ENCODE measurements at places on chromosomes 11 and 22.

DNA sequence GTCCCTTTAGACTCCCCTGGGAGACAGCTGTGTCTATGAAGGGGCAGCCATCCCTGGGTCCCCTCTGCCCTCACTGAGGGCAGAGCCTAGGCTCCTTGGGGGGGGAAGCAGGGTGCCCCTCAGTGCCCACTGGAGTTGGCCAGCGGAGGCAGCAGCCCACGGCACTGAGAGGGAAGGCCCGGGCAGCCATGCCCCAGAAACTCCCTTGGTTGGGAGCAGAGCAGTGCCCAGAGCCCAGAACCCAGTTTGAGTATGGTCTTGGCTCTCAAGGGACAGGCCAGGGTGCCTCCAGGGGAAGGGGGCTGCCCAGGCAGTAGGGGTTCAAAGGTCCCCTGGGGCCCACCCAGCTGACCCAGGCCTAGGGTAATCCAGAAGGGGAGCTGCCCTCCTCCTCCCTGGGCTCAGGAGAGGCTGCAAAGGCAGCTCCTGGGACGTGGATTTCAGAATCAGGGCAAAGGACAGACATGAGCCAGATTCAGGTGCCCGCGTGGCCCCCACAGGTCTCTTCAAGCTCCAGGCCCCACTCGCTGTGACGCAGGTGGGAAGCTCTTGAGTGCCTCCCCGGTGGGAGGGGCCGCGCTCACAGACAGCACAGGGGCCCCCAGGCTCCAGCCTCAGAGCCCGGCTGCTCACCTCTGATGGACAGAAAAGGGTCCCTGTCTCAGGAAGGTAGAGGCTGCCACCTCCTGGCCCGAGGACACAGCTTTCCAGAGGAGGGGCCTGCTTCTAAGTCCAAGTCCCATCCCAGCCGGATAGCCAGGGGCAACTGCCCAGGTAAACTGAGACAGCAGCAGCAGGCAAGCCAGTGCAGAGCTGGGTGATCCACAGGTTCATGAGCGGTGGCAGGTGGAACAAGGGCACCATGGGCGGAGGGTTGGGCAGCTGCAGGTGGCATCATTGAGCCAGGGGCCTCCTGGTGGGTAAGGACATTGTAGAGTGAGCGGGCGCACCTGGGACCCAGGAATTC lies 2.6 kb downstream of the C11orf21 start:
- DNase-seq = peak; percentile 47

DNA sequence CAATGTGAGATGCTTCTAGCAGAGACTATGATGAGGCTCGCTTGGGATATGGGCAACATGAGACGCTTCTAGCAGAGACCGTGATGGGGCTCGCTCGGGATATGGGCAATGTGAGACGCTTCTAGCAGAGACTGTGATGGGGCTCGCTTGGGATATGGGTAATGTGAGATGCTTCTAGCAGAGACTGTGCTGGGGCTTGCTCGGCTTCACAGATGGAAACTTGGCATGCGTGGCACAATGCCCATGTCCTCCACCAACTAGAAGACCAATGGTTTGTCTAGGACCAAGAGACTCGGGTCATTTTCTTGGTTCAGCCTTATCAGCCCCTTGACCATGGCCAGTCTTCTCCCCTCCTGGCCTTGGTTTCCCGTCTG lies 7.1 kb downstream of the MYEOV start:
- DNase-seq = no peak

DNA sequence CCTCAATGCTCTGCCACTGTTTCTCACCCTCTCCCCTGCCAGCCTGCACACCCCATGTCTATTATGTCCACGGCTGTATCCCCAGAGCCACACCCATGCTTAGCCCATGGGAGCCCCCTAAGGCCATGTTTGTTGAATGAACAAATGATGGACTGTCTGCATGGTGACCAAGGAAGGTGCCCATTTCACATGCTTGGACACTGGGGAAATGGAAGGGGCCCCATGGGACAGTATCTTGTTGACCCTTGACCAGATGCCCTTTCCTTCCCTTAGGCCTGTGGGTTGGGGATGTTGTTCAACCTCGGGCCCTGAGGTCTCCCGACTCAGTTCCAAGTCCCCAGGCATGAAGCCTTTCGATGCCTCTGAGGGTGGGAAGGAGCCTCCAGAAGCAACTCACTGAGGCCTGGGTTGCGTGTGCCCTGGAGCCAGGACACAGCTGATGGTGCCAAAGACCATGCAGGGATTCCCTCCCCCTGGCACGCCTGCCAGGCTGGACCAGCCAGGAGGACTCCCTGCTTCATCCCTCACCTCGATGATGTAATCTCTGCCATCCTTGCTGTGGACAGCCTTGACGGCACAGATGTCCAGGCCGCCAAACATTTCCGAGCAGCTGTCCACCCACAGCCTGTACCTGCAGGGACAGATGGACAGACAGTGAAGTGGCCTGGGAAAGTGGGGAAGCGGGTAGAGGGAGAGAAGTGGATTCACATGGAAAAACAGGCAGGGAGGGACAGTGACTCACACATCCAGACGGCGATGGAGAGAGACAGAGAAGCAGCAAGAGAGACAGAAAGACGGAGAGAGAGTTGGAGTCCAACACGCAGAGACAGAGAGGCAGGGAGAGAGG lies 58.9 kb downstream of the FBXO7 start:
- no peak for DNase-seq

DNA sequence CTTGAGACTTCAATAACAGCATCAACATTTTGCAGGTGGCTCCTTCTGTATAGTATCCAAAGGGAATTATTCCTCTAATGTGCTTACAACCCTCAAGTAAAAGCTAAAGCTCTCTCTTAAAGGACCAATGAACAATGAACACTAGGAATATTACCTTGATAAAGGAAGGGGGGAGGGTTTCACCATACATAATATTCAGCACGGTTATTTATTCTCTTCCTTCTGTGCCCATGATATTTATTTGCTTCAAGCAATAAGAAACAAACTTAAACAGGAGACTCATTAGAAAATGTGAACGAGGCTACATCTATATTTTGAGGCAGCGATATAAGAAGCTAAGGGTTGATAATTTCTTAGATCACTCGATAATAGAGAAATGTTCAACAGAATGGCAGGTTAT lies 21.2 kb downstream of the BLID start:
- DNase-seq = no peak

DNA sequence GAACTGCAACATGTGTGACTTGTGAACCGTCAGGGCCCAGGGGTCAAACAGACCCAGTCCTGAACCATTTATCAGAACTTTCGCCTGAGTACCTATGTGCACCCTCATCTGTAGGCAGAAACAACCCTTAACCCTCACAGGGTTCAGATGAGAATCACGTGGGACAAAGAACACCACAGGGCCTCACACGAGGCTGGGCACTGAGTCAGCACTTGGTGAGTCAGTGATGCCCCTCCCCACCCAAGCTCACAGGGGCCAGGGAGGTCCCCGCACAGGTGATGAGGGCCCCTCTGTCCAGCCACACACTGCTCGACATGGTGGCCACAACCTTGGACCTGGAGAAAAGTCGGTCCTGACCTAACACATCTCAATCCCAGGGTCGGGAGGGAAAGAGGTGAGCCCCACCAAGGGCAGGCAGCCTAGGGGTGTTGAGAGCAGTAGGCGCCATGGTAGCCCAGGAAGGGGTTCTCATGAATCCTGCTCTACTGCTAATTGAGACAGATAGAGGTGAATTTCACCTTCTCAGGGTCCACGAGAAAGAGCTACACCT lies 176.4 kb downstream of the SHANK2 start:
- no peak for DNase-seq

GRCh38 chr11:118411530-118411929 lies 10.1 kb downstream of the ATP5MG start:
- no peak for DNase-seq

GRCh38 chr11:2258501-2259465 lies 11.6 kb downstream of the ASCL2 start:
- DNase-seq = no peak

GRCh38 chr11:123111465-123111864 lies 49.5 kb upstream of the HSPA8 start:
- DNase-seq = no peak

DNA sequence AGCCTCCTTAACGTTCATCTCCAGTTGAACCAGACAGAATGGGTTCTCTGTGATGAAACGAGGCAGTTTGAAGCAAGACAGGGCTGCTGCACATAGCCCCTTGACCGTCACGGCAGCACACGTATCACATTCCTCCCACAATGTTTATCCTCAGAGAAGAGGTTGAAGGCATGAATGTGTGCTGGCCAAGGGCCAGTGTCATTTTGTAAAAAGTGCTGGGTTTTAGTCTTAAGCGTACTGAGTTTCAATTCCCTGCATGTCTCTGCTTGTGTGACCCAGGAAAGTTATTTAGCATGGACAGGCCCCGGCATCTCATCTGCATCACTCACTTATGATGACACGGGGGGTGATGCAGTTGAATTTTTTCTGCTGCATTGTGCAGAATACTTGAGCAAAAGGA lies 31.6 kb downstream of the TTC12 start:
- DNase-seq = no peak

- DNase-seq = no peak
These were observed 13.7 kb downstream of the PAX6 start for GRCh38 chr11:31797190-31798056.

GRCh38 chr11:44634401-44635281 lies 69.2 kb downstream of the CD82 start:
- peak; percentile 86 for DNase-seq

- DNase-seq = no peak
These were observed 63.8 kb downstream of the MYEOV start for GRCh38 chr11:69357458-69358397.

DNA sequence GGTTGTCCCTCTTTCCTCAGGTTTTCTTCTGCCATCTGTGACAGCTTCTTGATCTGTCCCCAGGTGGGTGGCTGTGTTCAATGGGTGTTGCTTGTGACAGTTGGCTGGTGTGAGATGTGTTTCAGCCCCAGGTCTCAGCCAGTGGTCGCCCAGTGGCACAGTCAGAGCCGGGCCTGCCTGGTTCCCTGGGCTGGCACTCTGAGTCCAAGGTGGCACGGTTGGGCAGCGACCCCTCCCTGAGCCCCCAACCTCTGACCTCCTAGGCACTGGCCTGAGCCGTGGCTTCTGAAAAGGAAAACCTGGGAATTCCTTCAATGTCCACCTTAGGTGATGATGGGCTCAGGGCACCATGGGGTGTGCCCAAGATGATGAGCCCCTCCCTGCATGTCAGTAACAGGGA lies 14.0 kb upstream of the PRODH start:
- DNase-seq = no peak

GRCh38 chr11:23990346-23991164 lies 506.3 kb upstream of the LUZP2 start:
- no peak for DNase-seq

DNA sequence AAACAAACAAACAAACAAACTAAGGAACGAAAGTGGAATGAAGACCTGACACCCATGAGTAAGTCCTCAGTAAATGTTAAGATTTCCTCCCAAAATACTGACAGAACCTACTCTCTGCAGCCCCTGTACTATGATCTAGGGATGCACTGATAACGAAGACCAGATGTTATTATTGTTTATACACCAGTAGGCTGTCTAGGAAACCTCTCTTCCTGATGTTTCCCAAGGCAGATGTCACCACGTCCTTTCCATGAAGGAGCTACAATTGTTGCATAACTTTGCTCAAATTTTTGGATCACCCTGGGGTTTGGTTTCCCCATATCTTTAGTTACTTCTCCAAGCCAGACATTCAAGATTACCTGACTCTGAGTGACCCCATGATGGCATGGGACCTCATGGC lies 340.7 kb downstream of the MIAT start:
- no peak for DNase-seq

- DNase-seq = no peak
These were observed 701.8 kb downstream of the NTM start for GRCh38 chr11:132072044-132072857.

DNA sequence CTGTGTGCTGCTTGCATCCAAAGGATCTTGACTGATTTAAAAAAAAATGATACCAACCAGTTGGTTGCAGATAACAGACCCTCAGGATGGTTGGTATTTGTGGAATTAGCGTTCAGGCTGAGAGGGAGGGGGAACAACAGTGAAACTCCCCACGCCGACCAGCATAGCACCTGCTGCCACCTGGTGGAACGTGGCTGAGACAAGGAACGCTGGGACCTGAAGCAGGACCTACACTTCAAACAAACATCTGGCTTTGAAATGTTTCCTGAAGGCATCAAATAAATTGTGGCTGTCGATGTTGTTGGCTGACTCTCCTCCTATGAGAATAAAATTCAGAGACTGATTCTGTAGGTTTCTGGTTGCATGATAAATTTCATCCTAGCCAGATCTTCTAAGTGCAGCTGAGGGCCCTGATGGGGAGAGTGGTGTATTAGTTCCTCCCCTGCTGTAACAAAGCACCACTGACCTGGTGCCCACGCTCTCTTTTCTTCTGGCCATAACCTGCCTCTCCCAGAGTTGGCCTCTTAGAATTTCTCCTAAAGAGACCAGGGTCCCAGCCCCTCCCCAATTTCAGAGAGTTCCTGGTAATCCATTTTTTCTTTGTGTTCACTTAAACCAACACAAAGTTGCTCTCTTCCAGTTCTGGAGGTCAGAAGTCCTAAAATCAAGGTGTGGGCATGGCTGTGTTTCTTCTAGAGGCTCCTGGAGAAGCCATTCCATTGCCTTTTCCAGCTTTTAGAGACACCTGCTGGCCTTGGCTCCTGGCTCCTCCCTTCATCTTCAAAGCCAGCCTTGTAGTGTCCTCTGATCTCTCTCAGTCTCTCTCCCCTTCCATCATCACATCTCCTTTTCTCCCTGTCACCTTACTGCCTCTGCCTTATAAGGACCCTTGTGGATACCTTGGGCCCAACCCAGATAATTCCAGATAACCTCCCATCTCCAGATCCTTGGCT lies 17.3 kb downstream of the APOL2 start:
- DNase-seq = peak; percentile 60

DNA sequence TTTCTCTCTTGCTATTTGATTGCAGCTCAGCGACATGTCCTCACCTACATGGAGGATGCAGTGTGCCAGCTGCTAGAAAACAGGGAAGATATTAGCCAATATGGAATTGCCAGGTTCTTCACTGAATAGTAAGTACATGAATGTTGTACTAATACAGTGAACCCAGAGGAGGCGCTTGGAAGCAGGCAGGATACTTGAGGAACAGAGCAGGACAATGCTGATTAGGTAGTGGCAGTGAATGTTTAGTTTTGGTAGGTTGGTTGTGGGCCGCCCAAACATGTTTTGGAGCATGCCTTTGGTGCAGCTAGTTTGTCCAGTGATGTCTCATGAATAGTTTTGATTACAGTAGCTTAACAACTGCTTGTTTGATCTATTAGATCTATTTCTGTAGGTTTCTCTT lies 50.6 kb downstream of the CSTPP1 start:
- DNase-seq = no peak

DNA sequence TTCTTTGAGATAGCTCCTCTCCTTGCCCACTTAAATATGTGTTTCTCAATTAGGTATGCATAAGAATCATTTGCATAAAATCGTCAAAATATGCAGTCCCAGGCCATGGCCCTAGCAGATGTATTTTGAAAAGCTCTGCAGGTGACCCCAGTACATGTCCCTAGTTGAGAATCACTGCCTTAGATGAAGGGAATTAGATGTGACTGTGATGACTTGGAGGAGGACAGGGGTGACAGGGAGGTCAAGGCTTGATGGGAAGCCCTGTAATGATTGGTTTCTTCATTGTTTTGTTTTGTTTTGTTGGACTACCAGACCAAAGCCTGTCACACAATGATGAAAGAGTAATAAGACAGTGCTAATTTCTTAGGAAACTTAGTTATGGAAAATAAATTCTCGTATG lies 74.4 kb downstream of the TNRC6B start:
- DNase-seq = no peak

Data from nephron progenitor cell (in vitro differentiated cells).